ENCODE measurements at places on chromosomes 1 and 21. TPM values are rescaled to one million over a fixed set of nuclear protein-coding genes. Genes with fewer than 3 reads are reported as not detected.

The GNAT2 gene
- total RNA-seq = 0.33 TPM

The CHD5 gene
- 0.11 TPM for total RNA-seq

The MARK1 gene
- total RNA-seq = 1.7 TPM

The YIPF1 gene
- 20.0 TPM for total RNA-seq

The FCER1G gene
- not detected for total RNA-seq

The INSRR gene
- total RNA-seq = under 0.01 TPM

The SPATA46 gene
- not detected for total RNA-seq

The KCNJ6 gene
- total RNA-seq = not detected

The THAP3 gene
- 25.7 TPM for total RNA-seq

The FCAMR gene
- total RNA-seq = not detected

The PPFIA4 gene
- 10.1 TPM for total RNA-seq

The F5 gene
- total RNA-seq = not detected

The F13B gene
- total RNA-seq = not detected

The MYOG gene
- total RNA-seq = not detected

The GREM2 gene
- total RNA-seq = 1.00 TPM

The CD2 gene
- total RNA-seq = not detected

The FALEC gene
- 0.25 TPM for total RNA-seq

The IGFN1 gene
- 4.6 TPM for total RNA-seq
